ENCODE measurements at places on chromosomes 6 and 20.

DNA sequence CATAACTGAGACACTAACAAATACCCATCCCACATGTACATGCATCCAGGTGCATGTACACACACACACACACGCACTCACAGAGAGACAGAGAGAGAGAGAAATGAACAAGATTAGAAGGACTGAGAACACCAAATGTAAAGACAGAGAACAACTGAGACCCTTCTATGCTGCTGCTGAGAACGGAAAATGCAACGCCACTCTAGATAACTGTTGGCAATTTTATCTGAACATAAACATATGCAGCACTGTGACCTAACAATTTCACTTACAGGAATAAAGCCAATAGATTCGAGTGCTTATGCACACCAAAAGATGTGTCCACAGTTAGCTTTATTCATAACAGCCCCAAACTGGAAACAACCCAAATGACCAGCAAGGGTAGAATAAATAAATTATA, 103.8 kb upstream of the LY86 start:
- DNase-seq, result no peak

DNA sequence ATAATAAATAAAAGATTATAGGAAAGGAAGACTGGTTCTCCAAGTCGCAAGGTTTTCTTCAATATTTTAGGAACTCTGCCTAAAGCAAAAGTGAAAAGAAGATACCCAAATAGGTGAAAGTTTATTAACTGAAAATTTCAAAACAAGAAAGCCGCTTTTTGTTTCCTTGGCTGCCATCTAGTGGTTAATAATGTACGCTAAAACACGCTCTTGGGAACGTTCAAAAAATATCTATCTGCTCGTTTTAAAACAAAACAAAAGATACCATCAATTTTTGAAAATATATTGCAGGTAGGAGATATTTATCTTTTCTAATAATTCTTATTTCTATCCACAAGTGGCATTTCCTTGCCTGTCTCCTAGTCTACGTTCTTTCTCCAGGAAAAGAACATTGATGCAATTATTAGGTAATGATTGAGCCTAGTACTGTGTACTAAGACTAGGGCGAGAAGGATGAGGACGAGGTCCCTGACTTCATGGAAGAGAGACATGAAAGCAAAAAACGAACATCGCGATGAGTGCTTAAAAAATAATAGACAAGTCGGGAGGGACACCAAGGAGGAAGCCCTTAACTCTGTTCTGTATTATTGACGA, 97.2 kb downstream of the SPTLC3 start:
- DNase-seq, result peak; percentile 3

GRCh38 chr6:45706319-45706718, 309.3 kb downstream of the CLIC5 start:
- no peak for DNase-seq

DNA sequence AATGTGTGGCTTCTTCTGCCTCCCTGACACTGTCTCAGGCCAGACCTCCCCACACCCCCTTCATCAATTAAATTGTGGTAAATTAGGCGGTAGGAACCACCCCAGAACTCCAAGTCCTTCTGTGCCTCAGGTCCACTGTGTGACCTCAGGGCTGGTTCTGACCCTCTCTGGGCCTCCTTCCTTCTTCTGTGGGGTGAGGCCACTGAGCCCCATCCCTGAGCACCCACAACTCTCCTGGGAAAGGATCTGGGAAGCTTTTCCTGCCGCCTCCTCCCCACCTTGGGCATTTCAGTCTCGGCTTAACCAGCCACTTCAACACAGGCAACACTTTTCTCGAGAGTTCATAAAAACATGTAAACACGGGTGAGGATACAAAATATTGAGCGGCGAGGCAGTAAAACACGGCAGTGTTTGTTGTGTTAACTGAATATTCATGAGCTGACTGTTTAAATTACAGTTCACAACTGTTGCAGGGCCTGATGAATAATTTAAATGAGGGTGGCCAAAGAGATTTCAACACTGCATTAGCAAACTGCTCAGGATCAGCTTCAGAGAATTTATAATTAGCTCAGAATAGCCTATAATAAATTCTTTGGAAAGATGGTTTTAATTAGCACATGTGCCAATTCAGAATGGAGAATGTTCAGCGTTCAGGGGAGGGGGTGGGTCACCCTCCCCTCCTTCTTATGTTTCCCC, 112.1 kb downstream of the TOX2 start:
- DNase-seq, result no peak

DNA sequence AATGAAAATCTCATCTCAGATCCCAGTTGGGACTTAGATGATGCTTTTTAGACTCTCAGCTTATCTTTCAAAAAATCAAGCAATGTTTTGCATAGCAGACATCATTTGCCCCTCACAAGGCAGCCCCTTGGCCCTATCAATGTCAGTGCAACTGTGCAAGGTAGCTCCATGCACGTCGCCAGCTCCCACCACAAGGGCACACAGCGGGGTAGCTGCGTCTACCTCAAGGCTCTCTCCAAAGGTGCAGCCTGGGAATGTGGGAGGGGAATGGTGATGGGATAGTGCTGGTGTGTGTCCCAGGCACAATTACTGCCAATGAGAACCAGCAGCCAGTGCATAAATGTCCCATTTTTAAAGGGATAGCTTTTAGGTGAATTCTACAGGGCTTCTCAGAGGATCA, 137.5 kb upstream of the SYNDIG1 start:
- DNase-seq, result no peak
